ENCODE measurements at places on chromosomes 6 and 20.

GRCh38 chr20:17935761-17936160, 32.8 kb downstream of the SNX5 start:
- no peak for DNase-seq

GRCh38 chr6:80282913-80283554, 176.6 kb downstream of the BCKDHB start:
- no peak for DNase-seq

GRCh38 chr6:167214206-167214605, 56.4 kb upstream of the GPR31 start:
- DNase-seq, result no peak

DNA sequence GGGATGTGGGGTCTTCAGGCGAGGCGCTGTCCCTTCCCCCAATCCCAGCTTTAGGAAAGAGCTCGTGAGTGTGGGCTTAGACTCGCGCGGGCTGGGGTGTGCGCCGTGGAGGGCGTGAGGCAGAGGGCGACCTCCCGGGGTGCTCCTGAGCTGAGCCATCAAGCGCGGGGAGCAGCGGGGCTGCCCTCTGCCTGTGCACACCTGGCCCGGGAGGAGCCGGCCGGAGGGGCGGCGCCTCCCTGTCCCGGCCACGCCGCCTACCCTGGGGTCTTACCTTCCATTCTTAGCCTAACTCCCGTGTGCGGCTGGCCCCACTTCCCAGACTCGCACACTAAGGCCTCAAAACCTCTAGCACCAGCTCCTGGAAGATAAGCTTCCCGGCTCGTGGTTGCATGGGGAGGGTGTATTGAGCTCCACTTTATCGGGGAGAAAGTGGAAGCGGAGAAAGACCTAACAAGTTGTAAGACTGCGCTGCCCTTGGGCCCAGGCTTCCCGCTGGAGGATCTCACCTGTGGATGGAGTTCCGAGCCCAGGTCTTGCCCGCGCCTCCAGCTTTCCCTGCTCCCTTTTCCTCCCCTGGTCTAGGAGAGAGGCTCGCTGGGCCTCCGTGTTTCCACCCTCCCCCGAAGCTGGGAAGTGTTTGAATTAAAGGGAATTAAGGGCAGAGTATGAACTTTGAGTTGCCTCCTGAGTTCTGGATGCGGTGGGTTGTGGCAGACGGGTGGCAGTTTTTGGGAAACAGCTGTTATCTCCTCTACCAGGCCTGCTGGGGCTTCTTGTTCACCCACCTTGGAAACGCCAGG, 1.2 kb downstream of the DNMT3B start:
- DNase-seq, result no peak

DNA sequence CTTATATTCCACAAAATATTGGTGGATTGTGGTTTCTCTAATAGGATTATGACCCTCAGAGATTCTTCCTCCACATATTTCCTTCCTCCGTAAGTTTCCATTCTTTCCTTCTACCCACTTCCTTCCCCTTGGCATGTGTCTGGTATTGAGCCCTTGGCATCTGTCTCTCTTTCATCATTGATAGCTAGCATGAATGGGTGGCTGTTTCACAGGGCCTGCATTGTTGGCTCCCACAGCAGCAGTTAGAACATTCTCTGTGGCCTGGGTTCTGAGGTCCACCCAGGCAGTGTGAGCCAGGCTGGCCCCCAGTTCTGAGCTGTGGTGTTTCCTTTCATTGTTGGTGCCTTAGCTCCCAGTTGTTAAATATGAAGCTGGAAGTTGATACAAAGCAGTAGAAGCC, 125.3 kb downstream of the ANKS1A start:
- no peak for DNase-seq

- DNase-seq, result no peak
Measured at GRCh38 chr6:30149858-30150550, 11.0 kb downstream of the TRIM10 start.

DNA sequence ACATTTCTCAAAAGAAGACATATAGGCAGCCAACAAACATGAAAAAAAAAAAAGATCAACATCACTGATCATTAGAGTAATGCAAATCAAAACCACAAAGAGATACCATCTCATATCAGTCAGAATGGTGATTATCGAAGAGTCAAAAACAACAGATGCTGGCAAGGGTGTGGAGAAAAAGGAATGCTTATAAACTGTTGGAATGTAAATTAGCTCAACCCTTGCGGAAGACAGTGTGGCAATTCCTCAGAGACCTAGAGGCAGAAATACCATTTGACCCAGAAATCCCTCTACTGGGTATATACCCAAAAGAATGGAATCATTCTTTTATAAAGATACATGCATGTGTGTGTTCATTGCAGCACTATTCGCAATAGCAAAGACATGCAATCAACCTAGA, 303.8 kb upstream of the THEMIS start:
- no peak for DNase-seq

DNA sequence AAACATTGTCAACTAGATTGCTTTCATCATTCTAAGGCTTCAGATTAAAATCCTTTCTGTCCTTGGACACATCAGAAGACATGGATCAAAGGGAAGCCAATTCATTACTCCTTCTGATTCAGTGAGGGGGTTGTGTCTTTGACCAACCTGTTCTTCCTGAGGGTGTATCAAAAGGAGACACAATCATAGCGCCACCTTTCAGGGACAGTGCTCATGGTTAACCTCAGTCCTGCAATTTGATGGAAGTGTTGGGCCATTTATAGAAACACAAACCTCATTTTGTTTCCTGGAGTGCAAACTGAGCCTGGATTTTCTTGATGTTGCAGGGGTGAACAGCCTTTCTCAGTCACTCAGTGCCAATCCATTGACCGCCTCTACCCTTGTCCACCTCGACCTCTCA, 163.9 kb upstream of the SCGN start:
- no peak for DNase-seq

- no peak for DNase-seq
Measured at GRCh38 chr6:137297887-137298286, 78.7 kb upstream of the IFNGR1 start.

DNA sequence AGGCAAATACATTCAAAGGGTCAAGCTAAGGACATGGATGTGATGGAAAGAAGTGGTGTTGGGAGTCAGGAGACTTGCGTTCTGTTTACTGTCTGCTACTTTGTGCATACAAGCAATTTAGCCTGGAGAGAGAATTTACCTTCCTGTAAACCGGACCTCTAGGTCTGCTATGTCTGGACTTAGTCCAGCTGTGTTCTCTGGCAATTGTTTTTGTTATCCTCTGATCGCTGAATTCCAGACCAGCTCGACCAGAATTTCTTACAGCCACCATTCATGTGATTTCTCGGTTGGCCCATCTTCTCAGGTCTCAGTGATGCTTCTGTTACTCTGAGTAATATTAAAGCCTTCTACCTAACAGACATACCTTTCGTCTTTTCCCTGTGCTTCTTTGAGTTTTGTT, 75.2 kb downstream of the LRRC1 start:
- DNase-seq, result no peak

- no peak for DNase-seq
Measured at GRCh38 chr6:6803180-6803977, 214.9 kb downstream of the LY86 start.

GRCh38 chr6:53461041-53461656, 83.8 kb downstream of the GCLC start:
- DNase-seq, result no peak

- DNase-seq, result no peak
Measured at GRCh38 chr20:63313349-63314014, 20.5 kb downstream of the COL20A1 start.

DNA sequence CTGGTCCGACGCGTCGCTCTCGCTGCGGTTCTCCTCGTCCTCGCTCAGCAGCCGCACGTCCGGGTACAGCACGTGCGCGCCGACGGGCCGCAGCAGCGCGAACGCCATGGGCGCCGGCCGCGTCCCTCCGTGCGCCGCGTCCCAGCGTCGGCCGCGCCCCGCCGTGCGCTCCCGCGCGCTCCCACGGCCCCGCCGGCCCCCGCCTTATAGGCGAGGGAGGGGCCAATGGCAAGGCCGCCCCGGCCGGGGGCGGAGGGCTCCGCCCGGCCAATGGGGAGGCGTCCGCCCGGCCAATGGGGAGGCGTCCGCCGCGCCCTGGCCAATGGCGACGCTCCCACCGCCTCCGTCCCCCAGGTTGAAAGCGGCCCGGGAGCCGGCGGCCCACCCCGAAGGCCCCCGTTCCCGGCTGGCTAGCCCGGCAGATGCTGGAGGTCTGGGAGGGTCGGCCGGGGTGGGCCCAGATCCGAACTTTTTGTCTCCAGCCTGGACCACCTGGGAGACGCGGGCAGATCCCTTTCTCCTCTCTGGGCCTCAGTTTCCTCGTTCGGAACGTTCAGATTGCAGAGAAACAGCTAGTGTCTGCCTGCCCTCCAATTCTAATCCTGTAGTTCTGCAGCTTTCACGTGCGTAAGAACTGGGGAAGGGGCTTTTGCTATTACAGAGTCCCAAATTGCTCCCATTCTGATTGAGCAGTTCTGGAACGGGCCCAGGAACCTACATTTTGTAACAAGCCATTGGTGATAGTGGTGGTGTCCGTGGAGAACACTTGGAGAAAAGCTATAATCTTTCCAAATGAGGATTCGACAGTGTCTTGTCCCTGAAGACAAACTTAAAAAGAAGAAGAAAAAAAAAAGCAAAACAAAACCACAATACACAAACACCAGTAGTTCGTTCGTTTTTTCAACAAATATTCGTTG, at the start of gene TCF15:
TCF15 (minus strand) TSS at position 180 of the 917 bp plus-strand sequence; CDS start at position 108, 72 bp downstream.
- DNase-seq, result peak; percentile 75

DNA sequence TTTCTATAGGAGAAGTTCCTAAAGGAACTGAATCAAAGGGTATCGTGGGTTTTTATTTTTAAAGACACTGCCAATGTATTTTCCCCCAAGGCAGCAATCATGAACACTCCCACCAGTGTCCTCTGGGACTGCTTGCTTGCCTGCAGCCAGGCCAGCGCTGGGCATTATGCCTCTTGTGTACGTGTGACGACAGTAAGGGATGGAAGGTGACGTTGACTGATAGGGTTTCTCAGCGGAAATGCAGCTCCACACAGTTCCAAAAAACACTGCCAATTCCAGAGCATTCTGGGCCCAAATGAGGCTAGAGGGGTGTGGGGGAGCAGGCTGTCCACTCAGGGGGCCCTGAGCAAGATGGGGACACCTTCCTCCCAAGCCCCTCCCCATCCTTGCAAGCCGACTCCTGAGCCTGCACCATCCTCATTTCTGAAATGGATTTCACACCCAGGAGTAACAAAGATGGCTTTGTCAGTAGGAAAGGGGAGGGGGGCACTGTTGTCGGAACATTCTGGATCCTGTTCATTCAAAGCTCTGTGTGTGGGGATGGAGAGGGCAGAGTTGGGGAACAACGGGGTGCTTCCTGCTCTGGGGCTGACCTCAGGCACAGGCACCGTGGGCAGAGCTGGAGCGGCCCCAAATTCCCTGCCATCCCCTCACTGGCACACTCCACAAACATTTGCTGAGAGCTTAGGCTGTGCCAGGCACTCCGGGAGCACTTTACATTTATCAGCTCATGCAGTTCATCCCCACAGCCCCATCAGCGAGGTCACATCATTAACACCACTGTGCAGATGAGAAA, 20.0 kb downstream of the PREX1 start:
- DNase-seq, result peak; percentile 49

GRCh38 chr6:166620478-166621113, 6.5 kb downstream of the RPS6KA2 start:
- no peak for DNase-seq

GRCh38 chr20:16620961-16621360, 47.7 kb upstream of the KIF16B start:
- no peak for DNase-seq

- DNase-seq, result peak; percentile 28
Measured at GRCh38 chr6:127119102-127120022, 891 bp downstream of the RSPO3 start.

DNA sequence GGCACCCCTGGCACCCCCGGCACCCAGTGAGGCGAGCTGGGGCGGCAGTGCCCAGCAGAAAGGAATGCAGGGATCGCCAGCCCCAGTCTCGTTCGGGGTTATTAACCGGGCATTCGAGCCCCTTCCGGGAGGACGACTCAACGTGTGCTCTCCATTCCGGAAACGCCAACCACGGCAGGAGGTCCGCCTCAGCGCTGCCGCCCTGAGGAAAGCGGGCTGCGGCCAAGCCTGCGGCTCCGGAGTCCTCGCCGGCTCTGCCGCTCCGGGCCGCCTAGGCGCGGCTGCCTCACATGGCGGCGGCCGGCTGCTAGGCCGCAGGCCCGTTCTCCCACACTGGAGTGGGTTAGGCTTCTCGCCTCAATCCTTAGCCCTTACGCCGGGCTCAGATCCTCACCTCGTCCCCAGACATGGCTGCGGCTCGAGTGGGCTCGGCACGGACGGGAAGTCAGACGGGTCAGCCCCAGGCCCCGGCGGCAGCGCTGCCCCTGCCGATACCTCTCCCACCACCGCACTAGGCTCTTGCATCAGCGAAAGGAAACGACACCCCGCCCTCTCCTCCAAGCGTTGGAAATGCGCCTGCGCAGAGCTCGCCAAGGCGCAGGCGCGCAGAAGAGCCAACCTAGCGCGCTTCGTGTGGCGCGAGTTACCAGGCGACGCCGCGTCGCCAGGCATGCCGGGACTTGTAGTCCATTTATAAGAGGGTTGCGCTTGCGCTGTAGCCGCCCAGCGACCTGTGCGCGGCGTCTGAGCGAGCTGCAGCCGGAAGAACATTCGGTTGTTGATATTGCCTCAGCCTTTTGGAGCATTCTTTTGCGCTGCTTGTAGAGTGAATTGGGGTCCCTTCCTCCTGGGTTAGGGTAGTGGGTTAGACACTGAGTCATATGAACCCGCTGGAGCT, at the start of gene EIF2S2:
EIF2S2 (minus strand) TSS at position 542 of the 898 bp plus-strand sequence; CDS start at position 409, 133 bp downstream.
- DNase-seq, result peak; percentile 97

GRCh38 chr6:52305948-52306767, 21.6 kb upstream of the MCM3 start:
- no peak for DNase-seq

GRCh38 chr20:46139908-46140482, 21.9 kb downstream of the CD40 start:
- no peak for DNase-seq

Data from BE2C (cell line).